ENCODE measurements at places on chromosomes 5 and 9.

DNA sequence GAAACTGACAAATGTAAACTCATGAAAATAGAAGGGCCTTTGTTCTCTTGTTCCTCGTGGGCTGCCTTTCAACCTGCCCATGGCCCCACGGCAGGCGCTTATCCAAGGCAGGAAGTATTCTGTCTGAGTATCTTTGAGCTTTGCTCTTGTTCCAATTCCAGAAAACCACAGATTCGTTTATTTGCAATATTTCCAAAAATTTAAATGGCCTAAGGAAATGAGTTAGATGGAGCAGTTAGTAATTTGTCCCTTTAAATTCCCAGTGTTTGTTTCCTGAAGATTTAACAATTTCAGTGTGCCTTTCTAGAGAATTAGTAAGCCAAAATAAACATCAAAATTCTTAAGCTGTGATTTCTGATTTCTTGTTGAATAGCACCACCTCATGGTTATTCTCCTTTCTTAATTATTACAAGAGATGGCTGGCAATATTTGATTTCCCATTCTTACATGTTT, 299.4 kb upstream of the RASA1 start:
- peak; percentile 57 for DNase-seq

GRCh38 chr5:176812269-176813259, 2.2 kb downstream of the UNC5A start:
- peak; percentile 43 for DNase-seq

GRCh38 chr5:136064510-136064909, 35.7 kb downstream of the TGFBI start:
- no peak for DNase-seq

DNA sequence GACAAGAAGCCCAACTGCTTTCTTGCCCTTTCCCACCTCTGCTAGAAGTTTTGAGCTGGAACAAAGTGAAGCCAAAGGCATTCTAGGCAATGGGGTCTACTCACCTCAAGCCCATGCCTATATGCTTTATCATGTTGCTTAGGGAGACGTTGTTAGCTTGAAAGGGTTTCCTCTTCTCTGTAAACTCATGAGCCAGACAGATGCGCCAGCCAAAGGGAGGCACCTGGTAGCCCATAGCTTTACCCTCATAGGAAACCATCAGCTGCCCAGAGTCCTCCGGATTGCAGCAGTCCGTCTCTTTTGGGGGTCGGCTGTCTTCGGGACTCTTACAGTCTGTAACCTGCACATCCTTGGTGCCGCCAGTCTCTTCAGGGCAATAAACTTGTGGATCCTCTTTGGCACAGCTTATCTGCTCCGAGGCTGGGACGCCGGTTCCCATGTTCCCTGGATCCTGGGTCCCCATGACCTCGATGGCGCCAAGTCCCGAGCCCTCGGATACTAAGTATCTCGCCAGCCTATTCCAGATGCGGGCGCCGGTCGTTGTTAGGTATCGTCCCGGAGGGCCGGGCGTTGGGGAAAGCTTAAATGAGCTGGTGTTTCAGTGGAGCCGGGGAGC, 678 bp downstream of the GBA2 start:
- DNase-seq, result no peak

- no peak for DNase-seq
Measured at GRCh38 chr9:136771907-136772415, 7.6 kb upstream of the LCN15 start.

GRCh38 chr5:39284552-39284951, 65.2 kb upstream of the FYB1 start:
- no peak for DNase-seq

- DNase-seq, result peak; percentile 54
Measured at GRCh38 chr5:165630261-165630778, 2124.9 kb downstream of the MAT2B start.

DNA sequence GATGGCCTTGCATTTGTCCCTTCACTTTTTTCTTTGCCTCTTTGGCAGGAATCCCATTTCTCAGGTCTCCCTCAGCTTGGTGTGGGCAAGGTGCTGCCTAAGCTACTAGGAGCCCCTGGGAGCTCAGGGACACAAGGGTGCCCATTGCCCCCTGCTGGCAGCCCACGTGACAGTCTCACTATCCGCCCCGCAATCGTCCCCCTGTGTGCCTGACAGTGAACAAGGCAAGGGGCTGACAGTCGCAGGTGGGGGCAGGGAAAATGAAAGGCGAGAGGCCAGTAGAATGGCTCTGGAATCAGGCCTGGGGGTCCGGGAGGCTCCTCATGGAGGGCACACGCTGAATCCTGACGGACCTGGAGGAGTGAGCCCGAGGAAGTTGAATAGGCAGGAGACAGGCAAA, 2.0 kb upstream of the PCDH12 start:
- DNase-seq, result peak; percentile 7

- DNase-seq, result no peak
Measured at GRCh38 chr5:109506556-109506955, 96.8 kb upstream of the PJA2 start.

- no peak for DNase-seq
Measured at GRCh38 chr9:70587201-70587600, 172.7 kb upstream of the KLF9 start.

DNA sequence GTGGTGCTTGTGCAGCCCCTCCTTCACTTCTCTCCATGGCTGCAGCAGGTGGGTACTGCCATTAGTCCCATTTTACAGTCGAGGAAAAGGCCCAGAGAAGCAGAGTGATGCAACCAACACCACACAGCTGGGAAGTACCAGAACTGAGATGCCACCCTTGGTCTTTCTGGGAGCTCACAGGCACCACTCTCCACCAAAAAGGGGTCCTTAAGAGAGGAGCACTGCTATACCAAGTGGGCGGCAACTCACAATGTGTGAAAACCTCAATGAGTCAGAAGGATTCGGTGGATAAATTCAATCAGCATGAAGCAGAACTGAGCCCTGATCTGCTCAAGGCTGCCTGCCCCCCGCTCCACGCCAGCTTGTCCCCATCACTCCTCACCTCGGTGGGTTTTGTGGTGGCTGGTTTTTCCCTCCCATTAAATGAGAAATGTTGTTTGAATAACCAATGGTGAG, 213.7 kb downstream of the FSTL4 start:
- no peak for DNase-seq

Data from ACHN (cell line).